T-helper 22 cell (primary cell): ENCODE measurements at places on chromosomes 4 and X.

- DNase-seq = no peak
These were observed 274.2 kb upstream of the AGTR2 start for GRCh38 chrX:115896362-115896761.

- no peak for DNase-seq
These were observed 1.0 kb upstream of the DCK start for GRCh38 chr4:70992391-70992881.

DNA sequence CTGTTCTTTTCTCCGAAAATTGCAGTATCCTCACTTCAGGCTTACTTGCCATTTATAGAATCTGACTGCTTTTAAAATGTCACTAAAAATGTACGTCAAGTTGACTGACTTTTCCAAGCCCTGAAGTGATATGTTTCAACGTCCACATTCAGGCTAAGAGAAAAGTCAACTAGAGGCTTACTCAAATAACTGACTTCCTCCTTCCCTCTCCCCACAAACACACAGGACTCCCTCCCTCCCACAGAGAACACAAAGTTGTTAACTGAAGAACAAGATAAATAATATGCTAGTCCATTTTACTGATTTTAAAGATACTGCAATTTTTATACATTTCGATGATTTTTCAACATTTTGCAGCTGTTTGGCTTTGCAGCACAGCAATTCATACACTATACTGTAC is 13.8 kb upstream of the CDKL2 start:
- DNase-seq = no peak

DNA sequence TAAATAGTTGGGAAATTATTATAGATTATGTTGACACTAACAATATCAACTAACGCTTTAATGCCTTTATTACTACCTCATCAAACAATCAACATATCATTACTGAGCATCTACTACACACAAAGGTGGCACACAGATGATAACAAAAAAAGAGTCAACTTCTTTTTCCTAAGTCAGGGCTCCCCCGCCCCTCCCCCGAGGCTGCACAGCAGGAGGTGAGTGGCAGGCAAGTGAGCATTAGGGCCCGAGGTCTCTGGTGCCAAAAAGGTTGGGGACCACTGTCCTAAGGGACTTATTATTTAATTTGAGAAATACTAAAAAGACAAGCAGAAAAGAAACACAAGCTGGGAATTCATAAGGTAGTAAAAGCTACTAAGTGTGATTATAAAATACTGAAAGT is 50.3 kb upstream of the MCF2 start:
- DNase-seq = no peak

GRCh38 chr4:6420972-6421371 is 51.4 kb downstream of the PPP2R2C start:
- DNase-seq = no peak

GRCh38 chr4:89331686-89332544 is 24.3 kb upstream of the GPRIN3 start:
- DNase-seq = no peak

- DNase-seq = no peak
These were observed 25.2 kb upstream of the SMIM20 start for GRCh38 chr4:25888781-25889180.

DNA sequence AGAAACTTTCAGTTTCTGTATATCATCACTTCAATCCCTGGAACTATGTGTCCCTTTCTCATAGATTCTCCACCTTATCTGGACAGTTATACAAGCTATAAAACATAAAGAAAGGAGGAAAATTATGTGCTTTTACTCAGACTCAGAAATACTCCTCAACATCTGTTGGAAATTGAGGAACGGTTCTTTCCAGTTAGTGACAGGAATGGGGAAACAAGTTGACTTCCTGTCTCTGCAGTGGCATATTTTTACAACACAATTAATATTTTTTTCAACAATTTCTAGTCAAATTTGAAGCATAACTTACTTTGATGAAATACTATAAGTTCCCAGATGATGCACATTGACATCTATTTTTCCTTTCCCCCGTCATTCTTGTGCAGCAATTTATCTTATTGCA is 27.9 kb downstream of the ABHD18 start:
- DNase-seq = no peak

- DNase-seq = no peak
These were observed 117.0 kb downstream of the CBLL2 start for GRCh38 chrX:22389556-22390179.

DNA sequence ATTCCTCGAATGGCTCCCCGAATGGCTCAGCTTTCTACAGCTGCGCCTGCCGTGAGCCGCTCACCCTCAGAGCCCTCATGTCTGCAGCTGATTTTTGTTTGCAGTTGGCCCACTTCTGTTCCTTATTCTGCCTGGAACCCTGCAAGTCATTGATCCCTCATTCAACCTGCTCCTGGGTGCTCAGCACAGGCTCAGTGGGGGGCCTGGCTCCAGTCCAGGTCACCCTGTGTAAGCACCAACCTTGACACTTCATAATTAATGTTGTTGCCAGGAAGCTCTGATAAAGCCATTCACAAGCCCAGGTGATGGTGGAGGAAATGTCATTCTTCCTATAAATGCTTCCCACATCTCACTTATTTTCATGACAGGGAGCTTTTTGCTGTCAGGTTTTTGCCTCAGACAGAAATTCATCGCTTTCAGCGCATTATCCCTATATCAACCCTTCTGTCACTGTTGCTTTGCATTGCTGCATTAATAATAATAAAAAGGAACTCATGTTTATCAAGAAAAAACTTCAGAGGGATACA is 85.7 kb downstream of the F11 start:
- DNase-seq = no peak

DNA sequence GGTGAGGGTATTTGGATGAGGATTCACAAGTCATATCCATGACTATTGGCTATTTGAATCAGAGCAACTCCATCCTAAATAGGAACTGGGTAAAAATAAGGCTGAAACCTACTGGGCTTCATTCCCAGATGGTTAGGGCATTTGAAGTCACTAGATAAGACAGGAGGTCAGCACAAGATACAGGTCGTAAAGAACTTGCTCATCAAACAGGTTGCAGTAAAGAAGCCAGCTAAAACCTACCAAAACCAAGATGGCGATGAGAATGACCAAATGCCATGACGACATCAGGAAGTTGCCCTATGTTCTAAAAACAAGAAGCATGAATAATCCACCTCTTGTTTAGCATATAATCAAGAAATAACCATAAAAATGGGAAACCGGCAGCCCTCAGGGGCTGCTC is 224.9 kb downstream of the PACRGL start:
- no peak for DNase-seq

GRCh38 chr4:26174027-26174426 is 146.8 kb upstream of the RBPJ start:
- no peak for DNase-seq

- no peak for DNase-seq
These were observed 44.9 kb downstream of the ZNF182 start for GRCh38 chrX:47958761-47959342.

DNA sequence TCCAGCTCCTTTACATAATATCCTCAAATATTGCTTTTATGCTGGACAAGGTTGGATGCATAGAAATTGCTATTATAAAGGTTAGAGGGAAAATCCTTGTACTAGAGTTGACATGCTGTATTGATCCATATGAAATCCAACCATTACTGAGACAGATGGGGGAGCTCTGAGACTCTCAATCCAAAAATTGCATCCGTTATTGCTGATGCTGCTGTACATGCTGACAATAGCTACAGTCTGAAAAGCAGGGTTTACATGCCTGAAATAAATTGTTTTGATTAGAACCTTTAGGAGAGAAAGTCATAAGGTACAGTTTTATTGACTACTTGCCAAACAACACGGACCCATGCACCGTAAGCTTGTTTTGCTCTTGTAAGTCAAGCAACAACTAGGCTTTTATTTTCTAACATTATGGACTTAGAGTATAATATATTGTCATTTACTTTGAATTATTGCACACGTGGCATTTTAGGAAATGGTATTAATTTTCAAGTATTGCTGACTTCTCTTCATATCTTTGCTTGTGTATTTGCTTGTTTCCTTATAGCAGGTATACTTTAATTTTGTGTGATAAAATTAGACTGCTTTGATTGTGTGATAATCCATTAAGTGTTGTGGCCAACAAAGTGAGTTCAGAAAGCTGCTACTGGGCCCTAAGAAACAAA is 1365.2 kb downstream of the STIM2 start:
- DNase-seq = no peak

DNA sequence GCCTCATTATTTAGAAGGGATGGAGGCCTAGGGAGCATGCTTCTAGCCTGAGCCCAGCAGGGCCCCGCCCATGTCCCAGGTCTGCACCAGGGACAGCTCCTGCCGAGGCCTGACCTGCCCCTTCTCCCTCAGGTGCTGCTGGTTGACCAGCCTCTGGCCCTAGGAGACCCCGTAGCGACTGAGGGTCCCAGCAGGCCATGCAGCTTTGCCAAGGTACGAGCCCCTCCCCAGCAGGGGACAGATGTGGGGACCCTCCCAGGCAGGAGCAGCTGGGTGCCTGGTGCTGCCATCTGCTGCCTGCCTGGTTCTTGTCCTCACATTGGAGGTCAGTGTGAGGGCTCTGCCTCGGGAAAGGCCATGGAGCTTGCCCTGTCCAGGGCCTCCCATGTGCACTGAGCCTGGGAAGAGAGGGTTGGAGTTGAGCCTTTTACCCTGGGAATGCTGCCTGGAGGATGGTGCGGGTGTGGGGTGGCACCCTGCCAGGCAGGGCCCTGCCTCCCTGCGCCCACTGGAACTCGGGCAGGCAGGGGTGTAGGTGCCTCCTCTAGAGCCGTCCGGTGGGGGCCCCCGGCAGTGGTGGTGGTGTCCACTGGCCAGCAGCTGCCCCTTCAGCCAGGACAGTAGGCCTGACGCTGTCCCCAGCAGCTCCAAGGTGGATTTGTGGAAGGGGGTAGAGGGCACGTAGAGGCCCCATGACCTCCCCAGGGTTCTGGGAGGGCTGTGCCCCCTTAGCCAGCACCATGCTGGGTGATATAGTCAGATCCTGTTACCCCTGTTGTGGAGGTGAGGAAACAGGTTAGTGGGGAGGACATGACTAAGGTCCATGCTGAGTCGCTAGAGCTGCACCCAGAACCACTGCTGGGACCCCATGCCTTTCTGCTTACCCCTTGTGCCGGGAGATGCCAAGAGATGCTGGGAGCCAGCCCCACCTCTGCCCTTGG is 2.2 kb upstream of the MSANTD1 start:
- no peak for DNase-seq

DNA sequence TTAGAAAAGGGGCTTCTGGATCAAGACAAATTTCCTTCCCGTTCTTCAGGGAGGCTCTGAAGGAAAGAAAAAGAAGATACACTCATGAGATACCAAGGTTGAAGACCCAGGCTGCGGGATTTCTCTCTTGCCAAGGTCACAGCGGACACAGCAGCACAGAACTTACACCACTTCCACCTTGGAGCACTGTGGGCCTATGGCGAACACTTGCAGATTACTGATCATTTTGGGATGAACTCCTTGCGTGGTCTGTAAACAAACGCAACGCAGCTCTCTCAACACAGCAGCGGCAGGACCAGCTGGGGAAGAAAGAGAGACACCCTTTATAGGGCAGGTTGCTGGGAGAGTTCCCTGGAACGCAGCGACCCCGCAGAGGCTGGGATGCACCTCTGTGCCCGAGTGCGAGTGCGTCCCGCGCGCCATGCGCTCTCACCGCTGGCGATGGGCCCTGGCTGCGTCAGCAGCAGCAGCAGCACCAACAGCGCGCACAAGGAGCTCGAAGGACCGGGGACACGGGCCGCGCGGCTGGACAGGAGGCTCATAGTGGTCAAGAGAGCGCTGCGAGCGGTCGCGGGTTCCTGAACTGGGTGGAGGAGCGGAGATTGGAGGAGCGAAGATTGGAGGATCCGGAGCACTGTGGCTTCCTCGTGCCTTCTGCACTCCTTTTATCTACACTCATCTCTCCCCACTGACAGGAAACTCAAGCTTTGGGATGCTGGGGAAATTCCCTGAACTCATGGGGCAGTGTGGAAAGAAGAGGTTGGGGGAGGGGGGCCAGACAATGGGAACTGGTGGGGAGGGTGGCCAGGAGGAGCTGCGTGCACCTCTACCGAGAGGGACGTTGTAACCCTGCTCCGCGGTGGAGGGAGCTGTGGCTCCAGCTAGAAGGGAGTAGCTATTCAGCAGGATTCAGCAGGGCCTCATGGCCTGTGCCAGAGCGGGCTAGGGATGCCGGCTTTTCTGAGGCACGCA is at the start of gene CXCL5:
Gene CXCL5, minus strand, starts transcription at position 638 of the 972 bp plus-strand sequence. Its CDS starts 96 bp downstream, at position 542.
- DNase-seq = no peak

GRCh38 chr4:31052519-31052918 is 332.4 kb downstream of the PCDH7 start:
- no peak for DNase-seq

GRCh38 chr4:38169524-38169923 is 209.3 kb downstream of the PTTG2 start:
- DNase-seq = no peak

GRCh38 chr4:20598626-20599025 is 101.6 kb upstream of the PACRGL start:
- no peak for DNase-seq

GRCh38 chrX:22788221-22788620 is 211.5 kb upstream of the DDX53 start:
- DNase-seq = no peak

DNA sequence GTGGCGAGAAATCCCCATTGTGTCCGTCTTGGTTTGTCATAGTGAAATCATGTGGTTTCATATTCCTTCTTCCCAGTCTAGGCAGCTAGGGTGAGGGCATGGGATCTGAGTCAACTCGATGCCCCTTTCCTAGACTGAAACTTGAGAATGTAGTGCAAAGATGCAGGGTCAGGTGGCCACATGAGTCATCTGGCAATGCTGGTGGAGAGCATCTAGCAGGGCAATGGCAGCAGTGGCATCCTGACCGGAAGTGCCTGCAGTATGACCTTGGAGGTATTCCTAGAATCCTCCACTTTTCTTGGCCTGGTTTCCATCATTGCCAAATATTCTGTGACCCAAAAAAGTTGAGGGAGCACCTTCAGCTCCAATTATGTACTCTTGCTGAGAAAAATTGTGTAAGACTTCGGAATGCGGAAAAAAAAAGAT is 39.1 kb upstream of the TMEM184C start:
- no peak for DNase-seq
